ENCODE measurements at places on chromosomes 6 and 20.

DNA sequence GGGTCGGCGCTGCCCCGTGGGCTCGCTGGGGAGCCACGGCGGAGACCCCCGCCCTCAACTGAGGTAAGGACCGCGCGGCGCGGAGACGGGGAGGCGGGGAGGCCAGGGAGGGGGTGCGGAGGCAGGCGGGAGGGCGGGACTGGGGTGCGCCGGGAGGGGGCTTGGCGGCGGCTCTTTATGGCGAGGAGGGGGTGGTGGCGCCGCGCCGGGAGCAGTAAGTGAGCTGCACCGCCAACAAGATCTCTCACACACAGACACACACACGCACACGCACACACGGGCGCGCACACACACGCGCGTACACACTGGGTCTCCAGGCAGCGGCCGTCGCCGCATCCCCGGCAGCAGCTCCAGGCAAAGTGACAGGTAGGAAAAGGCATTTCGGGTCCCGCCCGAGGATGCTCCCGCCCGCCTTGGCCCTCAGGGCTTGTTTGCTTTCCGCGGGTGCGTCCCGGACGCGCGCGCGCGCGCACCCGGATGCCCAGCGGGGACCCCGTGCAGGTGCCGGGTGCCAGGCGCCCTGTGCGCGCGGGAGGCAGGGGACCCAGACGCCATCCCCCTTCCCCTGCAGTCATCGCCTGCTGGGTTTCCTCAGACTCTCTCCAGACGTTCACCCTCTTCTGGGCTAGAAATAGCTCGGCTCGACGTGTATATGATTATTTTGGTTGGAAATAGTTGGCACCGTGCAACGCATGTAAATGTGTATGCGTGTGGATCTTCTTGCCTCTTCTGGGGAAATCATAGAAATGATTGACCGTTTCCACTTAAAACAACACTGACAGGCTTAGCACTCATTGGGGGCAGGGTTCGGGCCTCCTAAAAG, at the start of gene PLCB4:
PLCB4 (plus strand) TSS at position 247 of the 823 bp plus-strand sequence. CDS start 238,728 bp downstream, outside the sequence.
- no peak for DNase-seq

- DNase-seq: no peak
These were observed 494.8 kb upstream of the MAN1A1 start for GRCh38 chr6:119844387-119844786.

DNA sequence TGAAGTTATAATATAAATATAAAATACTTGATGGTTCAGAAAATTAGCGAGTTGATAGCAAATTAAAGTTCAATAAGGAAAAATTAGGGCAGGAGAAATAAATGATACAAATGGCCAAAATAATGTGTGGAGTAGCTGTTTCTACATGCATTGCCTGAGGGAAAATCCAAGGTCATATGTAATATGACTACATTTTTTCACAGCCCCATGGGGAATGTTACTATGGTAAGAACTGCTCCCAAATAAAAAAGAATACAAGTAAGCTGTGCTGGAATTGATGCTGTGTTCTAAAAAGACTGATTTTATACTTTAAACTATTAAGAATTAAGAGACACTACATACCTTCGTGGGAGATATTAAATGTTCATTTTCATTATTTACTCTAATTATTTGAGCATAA, 34.1 kb downstream of the MEI4 start:
- DNase-seq: no peak

GRCh38 chr6:125294925-125295324, 6.8 kb downstream of the HDDC2 start:
- no peak for DNase-seq

- DNase-seq: no peak
These were observed 33.2 kb upstream of the IGF2R start for GRCh38 chr6:159935633-159936032.

- DNase-seq: no peak
These were observed 14.7 kb downstream of the UBE2V1 start for GRCh38 chr20:50098259-50098658.

DNA sequence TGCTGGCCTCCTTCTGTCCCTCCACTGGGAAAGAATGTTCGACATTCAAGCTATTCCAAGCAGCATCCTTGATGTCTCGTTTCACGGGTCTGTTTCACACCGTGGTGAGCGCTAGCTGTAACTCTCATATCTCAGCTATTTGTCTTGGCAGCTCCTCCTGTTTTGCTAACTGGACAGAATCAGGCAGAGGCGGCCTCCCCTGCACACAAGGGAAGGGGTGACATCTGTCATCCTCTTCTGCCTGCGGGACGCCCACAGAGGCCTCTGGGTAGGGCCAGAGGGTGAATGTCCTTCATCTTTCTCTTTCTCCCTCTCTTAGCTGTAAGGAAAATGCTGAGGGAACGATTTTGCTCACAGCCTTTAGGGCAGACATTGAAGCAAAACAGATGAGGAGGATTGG, 232.8 kb upstream of the GMDS start:
- no peak for DNase-seq

GRCh38 chr6:70150521-70150920, 152.4 kb downstream of the COL9A1 start:
- DNase-seq: no peak

- no peak for DNase-seq
These were observed 567.4 kb upstream of the CITED2 start for GRCh38 chr6:139941826-139942225.

DNA sequence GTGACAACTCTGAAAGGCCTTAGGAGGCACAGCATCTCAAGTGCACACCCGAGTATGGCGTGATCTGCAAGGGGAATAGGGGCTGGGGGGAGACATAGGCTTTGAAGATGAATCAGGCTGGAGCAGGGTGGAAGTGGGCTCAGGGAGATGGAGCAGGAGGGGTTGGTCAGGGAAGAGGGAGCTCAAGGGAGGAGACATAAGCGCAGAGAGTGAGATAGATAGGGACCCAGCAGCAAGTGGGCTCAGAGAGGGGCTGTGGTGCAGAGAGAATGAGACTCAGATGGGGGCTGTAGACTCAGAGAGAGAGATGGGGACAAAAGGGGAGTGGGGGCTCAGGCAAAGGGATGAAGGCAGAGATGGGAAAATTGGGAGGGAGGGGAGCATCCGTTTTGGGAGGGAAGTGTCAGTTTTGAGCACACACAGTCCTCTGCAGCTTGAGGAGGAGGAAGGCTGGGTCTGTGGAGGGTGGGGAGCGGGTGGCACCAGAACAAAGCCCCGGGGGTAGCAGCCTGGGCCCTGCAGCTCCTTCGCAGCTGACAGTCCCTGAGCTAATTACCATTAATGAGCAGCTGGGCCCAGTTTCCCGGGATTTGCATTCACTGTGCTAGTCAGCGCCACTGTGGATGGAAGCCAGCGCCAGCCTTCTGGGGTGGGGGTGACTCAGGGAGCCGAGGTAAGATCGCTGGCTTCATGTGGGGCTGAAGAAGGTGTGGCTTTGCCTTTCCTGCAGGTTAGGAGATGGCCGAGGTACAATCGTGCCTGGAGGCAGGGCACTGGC, 18.7 kb downstream of the SRXN1 start:
- DNase-seq: no peak

DNA sequence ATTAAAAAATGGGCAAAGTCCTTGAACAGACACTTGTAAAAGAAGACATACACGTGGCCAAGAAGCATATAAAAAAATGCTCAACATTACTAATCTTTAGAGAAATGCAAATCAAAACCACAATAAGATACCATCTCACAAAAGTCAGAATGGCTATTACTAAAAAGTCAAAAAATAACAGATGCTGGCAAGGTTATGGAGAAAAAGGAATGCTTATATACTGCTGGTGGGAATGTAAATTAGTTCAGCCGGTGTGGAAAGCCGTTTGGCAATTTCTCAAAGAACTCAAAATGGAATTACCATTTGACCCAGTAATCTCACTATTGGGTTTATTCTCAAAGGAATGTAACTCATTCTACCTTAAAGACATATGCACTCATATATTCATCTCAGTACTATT, 166.6 kb downstream of the KHDC1L start:
- no peak for DNase-seq

DNA sequence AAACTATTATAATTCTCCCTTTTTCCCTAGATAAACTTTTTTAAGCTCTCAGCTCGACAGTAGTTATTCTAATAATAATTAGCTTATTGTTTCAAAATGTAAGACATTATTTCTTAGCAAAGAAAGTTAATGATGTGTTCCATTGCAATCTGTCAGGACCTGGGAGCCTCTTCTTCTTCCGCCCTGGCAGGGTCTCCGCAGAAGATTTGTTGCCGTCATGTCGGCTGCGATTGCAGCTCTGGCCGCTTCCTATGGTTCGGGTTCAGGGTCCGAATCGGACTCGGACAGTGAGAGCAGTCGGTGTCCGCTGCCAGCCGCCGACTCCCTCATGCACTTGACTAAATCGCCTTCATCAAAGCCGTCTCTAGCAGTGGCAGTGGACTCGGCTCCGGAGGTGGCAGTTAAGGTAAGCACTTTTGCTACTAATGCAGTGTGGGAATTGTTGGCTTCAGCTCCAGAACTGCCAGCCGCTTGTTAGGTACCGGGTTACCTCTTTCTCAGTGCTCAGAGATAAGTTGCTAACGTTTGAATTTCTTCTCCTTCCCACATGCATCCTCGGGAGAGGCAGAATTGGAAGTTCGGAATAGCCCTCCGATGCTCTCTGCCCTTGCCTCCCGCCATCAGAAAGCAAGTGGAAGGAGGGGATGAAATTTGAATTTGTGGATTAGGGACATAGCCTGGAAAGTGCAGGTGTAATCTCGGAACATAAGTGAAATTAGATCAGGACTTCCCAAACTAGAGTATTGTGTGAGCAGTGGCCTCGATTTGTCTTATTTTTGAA, at the start of gene CDC40:
CDC40 (plus strand) TSS at position 200 of the 781 bp plus-strand sequence; CDS start at position 218, 18 bp downstream.
- DNase-seq: peak; percentile 26

- no peak for DNase-seq
These were observed 126.7 kb downstream of the UNC5CL start for GRCh38 chr6:40912158-40912946.

GRCh38 chr6:131488780-131489179, 84.2 kb upstream of the ARG1 start:
- DNase-seq: no peak

GRCh38 chr6:50097966-50098640, 48.4 kb upstream of the DEFB112 start:
- DNase-seq: no peak

DNA sequence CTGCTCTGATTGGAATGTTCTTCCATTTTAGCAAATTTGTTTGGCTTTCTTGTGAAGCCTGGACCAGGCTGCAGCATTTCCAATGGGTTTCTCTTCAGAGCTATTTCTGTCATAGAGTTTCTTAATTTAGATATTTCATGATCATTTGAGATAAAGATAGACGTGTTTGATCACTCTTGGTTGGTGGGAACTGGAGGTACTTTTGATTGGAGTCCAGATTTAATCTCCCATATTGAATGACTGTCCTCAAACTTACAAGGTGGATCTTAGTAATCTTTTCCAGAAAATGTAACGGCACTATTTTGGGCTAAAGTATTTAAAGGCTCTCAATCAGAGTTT, 29.2 kb downstream of the RNF144B start:
- no peak for DNase-seq

DNA sequence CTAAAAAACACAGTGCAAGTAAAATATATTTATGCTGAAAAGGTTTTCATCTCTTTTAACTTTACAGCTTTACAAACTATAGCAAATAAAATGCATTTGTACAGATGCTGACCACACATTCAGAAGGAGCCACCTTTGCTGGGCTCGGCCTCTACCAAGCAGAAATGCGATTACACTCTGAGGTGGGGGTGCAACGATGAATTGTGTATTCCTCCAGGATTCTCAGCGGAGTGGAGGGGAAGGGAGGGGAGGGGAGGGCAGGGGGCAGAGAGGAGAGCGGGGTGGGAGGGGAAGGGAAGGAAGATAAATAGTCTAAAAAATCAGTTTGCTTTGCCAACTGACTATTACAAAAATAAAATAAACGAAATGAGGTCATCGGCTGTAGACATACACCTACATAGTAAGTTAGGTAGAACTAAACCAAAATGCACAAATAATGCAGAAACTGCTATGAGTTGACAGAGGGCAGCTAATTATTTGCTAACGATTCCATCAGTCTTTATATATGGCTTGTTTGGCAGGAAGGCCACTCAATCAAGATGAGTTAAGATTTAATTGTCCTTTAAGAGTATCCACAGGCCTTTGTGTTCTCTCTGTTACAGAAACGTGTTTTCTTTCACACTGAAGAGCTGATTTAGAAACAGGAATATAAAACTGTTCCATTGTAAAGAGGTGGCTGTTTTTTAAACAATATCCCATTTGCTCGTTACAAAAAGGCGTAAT, 90.1 kb downstream of the TAF4 start:
- DNase-seq: no peak

- no peak for DNase-seq
These were observed 164.2 kb upstream of the PLN start for GRCh38 chr6:118383924-118384323.

DNA sequence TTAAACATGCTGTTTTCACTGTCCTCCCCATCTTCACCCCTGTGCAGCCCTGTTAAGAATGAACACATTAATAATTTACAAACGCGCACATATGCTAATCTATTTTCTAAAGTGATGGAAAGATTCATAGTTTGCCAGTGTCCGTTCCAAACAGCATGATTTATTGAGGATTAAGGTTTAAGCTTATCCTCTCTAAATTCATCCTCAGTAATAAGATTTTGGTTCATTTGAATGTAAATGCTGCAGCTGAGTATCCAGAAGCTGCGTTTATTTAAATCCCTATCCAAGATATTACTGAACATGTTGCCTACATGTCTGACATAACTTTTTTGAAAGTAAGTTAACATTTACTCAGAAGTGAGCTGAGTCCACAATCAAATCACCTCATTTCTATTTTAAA, 42.8 kb upstream of the FAM135A start:
- DNase-seq: no peak

GRCh38 chr6:17987447-17987696, at the start of gene KIF13A:
TSS of gene KIF13A (minus strand) at chr6:17987635. CDS start at chr6:17987463, 172 bp downstream.
- no peak for DNase-seq

DNA sequence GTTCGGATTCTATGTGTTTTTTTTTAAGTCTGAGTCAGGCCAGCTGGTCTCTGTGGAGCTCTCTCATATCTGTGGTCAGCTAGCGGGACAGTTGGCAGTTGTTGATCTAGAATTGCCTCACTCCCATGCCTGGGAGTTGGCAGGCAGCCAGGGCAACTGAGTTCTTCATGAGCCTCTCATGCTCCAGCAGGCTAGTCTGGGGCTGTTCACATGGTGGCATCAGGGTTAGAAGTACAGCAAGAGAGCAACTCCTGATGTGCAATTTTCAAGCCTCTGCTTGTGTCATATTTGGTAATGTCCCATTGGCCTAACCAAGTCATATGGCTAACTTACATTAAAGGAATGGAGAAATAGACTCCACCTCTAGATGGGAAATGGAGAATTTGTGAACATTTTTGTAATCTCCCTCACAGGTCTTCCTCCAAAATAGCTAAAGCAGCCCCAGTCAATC, 6.7 kb upstream of the IFT52 start:
- DNase-seq: no peak

Measured in stimulated activated CD8-positive, alpha-beta memory T cell treated with anti-CD3 and anti-CD28 coated beads, Interleukin-2, amount 100 ng/mL, for 1 hour (primary cell).